ENCODE measurements at places on chromosomes 3 and 15. TPM values are rescaled to one million over a fixed set of nuclear protein-coding genes. Genes with fewer than 3 reads are reported as not detected.

- H3K4me3 ChIP-seq: no peak overlapping the region
- no peaks in the 10 kb centered on the region for H3K4me1 ChIP-seq
- no peak for DNase-seq
These were observed 48.5 kb downstream of the HACD2 start for GRCh38 chr3:123536153-123536895.

GRCh38 chr3:197050511-197050910, 20.9 kb upstream of the MELTF start:
- H3K27me3 ChIP-seq: no peaks in the 10 kb centered on the region
- H3K4me3 ChIP-seq: no peak overlapping the region
- no peaks in the 10 kb centered on the region for H3K4me1 ChIP-seq
- H3K36me3 ChIP-seq: peaks cover 13% of the 10 kb centered on the region
- no peak for DNase-seq

Gene CASR
- 0.02 TPM for polyA plus RNA-seq

GRCh38 chr3:53696401-53697172, 149.6 kb downstream of the CHDH start:
- no peak overlapping the region for H3K27ac ChIP-seq
- peak; percentile 59 for DNase-seq
- peaks cover 7% of the 10 kb centered on the region for H3K36me3 ChIP-seq
- H3K4me3 ChIP-seq: no peak overlapping the region
- no peaks in the 10 kb centered on the region for H3K27me3 ChIP-seq

- H3K27me3 ChIP-seq: no peaks in the 10 kb centered on the region
- DNase-seq: no peak
- no peaks in the 10 kb centered on the region for H3K36me3 ChIP-seq
- H3K4me3 ChIP-seq: no peak overlapping the region
- no peak overlapping the region for H3K27ac ChIP-seq
- no peaks in the 10 kb centered on the region for H3K4me1 ChIP-seq
These were observed 101.3 kb downstream of the MYH15 start for GRCh38 chr3:108408883-108409799.

Gene STARD5
- 2.9 TPM for polyA plus RNA-seq

Gene CCDC39
- 0.59 TPM for polyA plus RNA-seq

Gene AADAC
- polyA plus RNA-seq: 4.4 TPM

Gene CA12
- 3.1 TPM for polyA plus RNA-seq

- DNase-seq: no peak
- H3K4me1 ChIP-seq: no peaks in the 10 kb centered on the region
- no peaks in the 10 kb centered on the region for H3K36me3 ChIP-seq
- H3K27me3 ChIP-seq: no peaks in the 10 kb centered on the region
These were observed 95.2 kb downstream of the KBTBD8 start for GRCh38 chr3:67093305-67093704.

Gene PLA2G4E
- 1.7 TPM for polyA plus RNA-seq

GRCh38 chr3:45182915-45183871, 37.0 kb upstream of the CDCP1 start:
- H3K27me3 ChIP-seq: no peaks in the 10 kb centered on the region
- H3K4me3 ChIP-seq: no peak overlapping the region
- H3K4me1 ChIP-seq: peaks cover 6% of the 10 kb centered on the region
- no peaks in the 10 kb centered on the region for H3K36me3 ChIP-seq

GRCh38 chr15:58932710-58933280, 684 bp downstream of the SLTM start:
- peak overlapping the region; percentile 86 for H3K4me3 ChIP-seq
- H3K36me3 ChIP-seq: peaks cover 2% of the 10 kb centered on the region
- H3K4me1 ChIP-seq: no peaks in the 10 kb centered on the region
- no peaks in the 10 kb centered on the region for H3K27me3 ChIP-seq
- DNase-seq: peak; percentile 67
- H3K27ac ChIP-seq: peak overlapping the region; percentile 99

GRCh38 chr15:99438224-99438585, 127.6 kb upstream of the MEF2A start:
- H3K4me3 ChIP-seq: no peak overlapping the region
- H3K4me1 ChIP-seq: peaks cover 35% of the 10 kb centered on the region
- no peak for DNase-seq
- H3K27me3 ChIP-seq: no peaks in the 10 kb centered on the region
- H3K36me3 ChIP-seq: no peaks in the 10 kb centered on the region
- peak overlapping the region; percentile 49 for H3K27ac ChIP-seq

GRCh38 chr3:87320756-87321626, 44.6 kb upstream of the POU1F1 start:
- no peak overlapping the region for H3K27ac ChIP-seq
- H3K36me3 ChIP-seq: no peaks in the 10 kb centered on the region

Gene CBLB
- 7.2 TPM for polyA plus RNA-seq

Gene MINAR1
- polyA plus RNA-seq: 0.14 TPM

Gene UBA7
- 72.4 TPM for polyA plus RNA-seq

Gene POPDC2
- 2.1 TPM for polyA plus RNA-seq

- H3K36me3 ChIP-seq: peaks cover 16% of the 10 kb centered on the region
- no peak for DNase-seq
- H3K4me3 ChIP-seq: no peak overlapping the region
- H3K27ac ChIP-seq: no peak overlapping the region
- H3K27me3 ChIP-seq: no peaks in the 10 kb centered on the region
These were observed 16.9 kb downstream of the ARIH2 start for GRCh38 chr3:48935530-48935929.

DNA sequence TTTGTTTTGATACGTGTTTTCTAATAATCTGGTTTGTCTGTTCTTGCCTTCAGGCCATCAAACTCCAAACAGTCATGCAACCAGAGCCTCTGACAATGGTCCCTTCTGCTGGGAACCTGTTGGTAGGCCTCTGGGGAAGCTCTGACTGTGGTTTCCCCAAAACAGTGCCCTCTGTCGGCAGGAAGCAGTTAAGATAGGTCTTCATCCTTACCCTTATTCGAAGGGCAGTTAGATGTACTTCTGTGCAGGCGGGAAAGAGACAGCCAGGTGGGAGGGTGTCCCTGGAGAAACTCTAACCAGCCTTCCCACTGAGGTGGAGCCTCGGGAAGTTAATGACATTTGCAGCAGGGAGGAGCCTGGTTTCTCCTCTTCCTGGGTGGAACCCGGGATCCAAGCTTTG, 81.6 kb upstream of the CHMP2B start:
- no peak overlapping the region for H3K4me3 ChIP-seq
- DNase-seq: no peak
- H3K27ac ChIP-seq: no peak overlapping the region
- no peaks in the 10 kb centered on the region for H3K36me3 ChIP-seq
- no peaks in the 10 kb centered on the region for H3K4me1 ChIP-seq
- H3K27me3 ChIP-seq: no peaks in the 10 kb centered on the region

DNA sequence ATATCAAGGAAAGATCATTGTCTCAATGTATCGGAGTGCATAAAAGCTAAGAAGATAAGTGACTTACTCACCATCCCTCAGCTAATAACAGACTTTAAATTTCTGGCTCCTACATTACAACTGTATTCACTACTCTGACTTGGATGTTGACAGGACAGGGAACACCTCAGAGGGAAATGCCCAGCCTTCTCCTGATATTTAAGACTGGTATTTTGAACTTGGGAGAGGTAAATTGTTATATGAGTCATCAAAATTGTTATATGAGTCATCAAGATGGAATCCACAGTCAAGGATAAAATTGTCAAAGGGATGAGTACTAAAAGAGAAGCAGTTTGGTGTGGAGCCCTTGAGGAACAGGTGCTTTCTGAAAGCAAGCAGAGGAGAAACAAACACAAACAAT, 961.4 kb downstream of the VGLL3 start:
- no peaks in the 10 kb centered on the region for H3K36me3 ChIP-seq
- H3K4me3 ChIP-seq: no peak overlapping the region
- H3K27me3 ChIP-seq: no peaks in the 10 kb centered on the region

GRCh38 chr15:48851956-48852355, 26.0 kb upstream of the EID1 start:
- H3K27ac ChIP-seq: no peak overlapping the region
- H3K27me3 ChIP-seq: no peaks in the 10 kb centered on the region
- peaks cover 1% of the 10 kb centered on the region for H3K36me3 ChIP-seq
- no peak overlapping the region for H3K4me3 ChIP-seq
- no peak for DNase-seq
- no peaks in the 10 kb centered on the region for H3K4me1 ChIP-seq

- H3K36me3 ChIP-seq: no peaks in the 10 kb centered on the region
- no peak for DNase-seq
- no peak overlapping the region for H3K4me3 ChIP-seq
- H3K4me1 ChIP-seq: no peaks in the 10 kb centered on the region
These were observed 57.8 kb downstream of the DTWD1 start for GRCh38 chr15:49678655-49679054.

- H3K27ac ChIP-seq: no peak overlapping the region
- no peaks in the 10 kb centered on the region for H3K36me3 ChIP-seq
- DNase-seq: peak; percentile 26
- H3K4me1 ChIP-seq: peaks cover 9% of the 10 kb centered on the region
These were observed 25.0 kb downstream of the IRAK2 start for GRCh38 chr3:10189557-10190354.

- H3K36me3 ChIP-seq: no peaks in the 10 kb centered on the region
- H3K4me1 ChIP-seq: peaks cover 2% of the 10 kb centered on the region
- H3K4me3 ChIP-seq: no peak overlapping the region
- no peak for DNase-seq
- no peak overlapping the region for H3K27ac ChIP-seq
- H3K27me3 ChIP-seq: no peaks in the 10 kb centered on the region
These were observed 15.0 kb downstream of the IL17RD start for GRCh38 chr3:57150113-57150581.

Gene WWTR1
- 37.9 TPM for polyA plus RNA-seq

DNA sequence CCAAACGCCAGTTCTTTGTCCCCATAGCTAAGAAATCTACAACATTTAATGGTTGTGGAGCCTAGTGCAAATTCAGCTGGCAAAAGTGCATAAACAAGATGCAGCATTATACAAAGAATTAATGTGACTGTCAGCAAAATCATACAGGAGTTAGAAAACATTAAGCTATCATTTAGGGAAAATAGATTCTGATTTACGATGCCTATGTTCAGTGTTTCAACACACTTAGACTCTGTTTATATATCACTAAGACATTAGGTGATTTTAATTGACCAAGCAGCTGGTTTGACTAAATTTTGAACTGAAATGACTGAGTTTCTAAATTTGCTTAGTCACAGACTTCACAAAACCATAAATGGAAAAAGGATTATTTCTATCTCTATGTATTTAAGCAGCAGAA, 1076.8 kb downstream of the TBL1XR1 start:
- peaks cover 5% of the 10 kb centered on the region for H3K4me1 ChIP-seq
- no peak overlapping the region for H3K27ac ChIP-seq
- H3K36me3 ChIP-seq: no peaks in the 10 kb centered on the region

- no peaks in the 10 kb centered on the region for H3K27me3 ChIP-seq
- H3K27ac ChIP-seq: no peak overlapping the region
- DNase-seq: no peak
- no peaks in the 10 kb centered on the region for H3K36me3 ChIP-seq
- H3K4me1 ChIP-seq: peaks cover 11% of the 10 kb centered on the region
These were observed 525.8 kb downstream of the DIPK2A start for GRCh38 chr3:144497452-144497851.

DNA sequence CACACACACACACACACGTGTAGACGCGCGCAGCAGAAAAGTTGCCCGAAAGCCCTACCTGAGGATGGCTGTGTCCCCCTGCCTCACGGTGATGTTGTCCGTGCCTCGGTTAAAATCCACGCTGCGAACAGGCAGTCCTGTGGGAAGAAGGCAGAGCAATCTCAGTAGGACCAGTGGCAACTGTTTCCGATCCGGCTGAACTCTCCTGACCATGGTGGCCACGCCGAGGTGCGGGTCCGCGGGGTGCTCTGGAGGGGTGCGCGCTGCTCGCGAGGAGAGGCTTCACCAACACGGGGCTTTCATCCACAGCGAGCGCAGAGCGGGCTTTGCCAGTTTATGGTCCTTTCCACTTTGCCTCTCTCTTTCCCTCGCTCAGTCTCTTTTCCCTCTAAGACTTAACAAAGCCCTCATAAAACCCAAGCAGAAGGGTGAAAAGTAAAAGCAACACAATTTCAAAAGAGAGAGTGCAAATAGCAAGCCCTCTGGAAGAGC, 422 bp downstream of the LSAMP start:
- no peaks in the 10 kb centered on the region for H3K36me3 ChIP-seq
- H3K4me1 ChIP-seq: peaks cover 2% of the 10 kb centered on the region
- H3K27ac ChIP-seq: no peak overlapping the region
- DNase-seq: peak; percentile 39
- H3K27me3 ChIP-seq: no peaks in the 10 kb centered on the region

DNA sequence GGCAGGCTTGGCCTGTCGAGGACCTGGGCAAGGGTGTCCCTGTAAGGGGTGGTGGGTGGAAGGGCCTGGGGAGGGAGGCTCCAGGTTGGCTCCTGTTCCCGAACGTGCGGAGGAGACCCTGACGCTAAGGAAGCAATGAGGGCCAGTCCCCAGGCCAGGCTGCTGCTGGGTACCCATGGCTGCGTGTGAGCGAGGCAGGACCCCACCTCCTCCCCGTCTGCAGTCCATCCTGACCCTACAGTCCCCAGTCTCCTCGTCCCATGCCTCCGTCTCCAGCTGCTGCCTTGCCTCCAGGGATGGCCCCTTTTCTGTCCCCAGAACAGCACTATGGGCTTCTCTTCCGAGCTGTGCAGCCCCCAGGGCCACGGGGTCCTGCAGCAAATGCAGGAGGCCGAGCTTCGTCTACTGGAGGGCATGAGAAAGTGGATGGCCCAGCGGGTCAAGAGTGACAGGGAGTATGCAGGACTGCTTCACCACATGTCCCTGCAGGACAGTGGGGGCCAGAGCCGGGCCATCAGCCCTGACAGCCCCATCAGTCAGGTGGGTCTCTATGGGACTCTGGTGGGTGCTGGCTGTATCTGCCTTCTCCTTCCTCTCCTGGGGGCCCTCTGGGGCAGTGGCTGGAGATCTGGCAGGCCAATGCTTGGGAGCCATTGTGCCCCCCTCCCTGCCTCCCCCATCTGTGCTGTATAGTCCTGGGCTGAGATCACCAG, 571 bp downstream of the FES start:
- H3K36me3 ChIP-seq: peaks cover 10% of the 10 kb centered on the region
- no peaks in the 10 kb centered on the region for H3K27me3 ChIP-seq
- H3K27ac ChIP-seq: peak overlapping the region; percentile 90
